ENCODE measurements at places on chromosomes 7 and 10. TPM values are rescaled to one million over a fixed set of nuclear protein-coding genes. Genes with fewer than 3 reads are reported as not detected.

Gene ADRB1
- not detected for total RNA-seq

Gene VAX1
- total RNA-seq: not detected

Gene AKR1C4
- not detected for total RNA-seq

Gene CPXM2
- total RNA-seq: not detected

Gene ZNF800
- total RNA-seq: 19.3 TPM

Gene DKK1
- total RNA-seq: 84.4 TPM

Gene LAMB4
- 0.64 TPM for total RNA-seq

Gene AZGP1
- total RNA-seq: not detected

Gene TMEM196
- total RNA-seq: not detected

Gene TFR2
- total RNA-seq: 0.43 TPM

Gene NCF1
- total RNA-seq: not detected

Gene KCNMA1
- total RNA-seq: 36.7 TPM

Gene ZNF488
- not detected for total RNA-seq
